ENCODE measurements at places on chromosomes 13 and 19. TPM values are rescaled to one million over a fixed set of nuclear protein-coding genes. Genes with fewer than 3 reads are reported as not detected.

DNA sequence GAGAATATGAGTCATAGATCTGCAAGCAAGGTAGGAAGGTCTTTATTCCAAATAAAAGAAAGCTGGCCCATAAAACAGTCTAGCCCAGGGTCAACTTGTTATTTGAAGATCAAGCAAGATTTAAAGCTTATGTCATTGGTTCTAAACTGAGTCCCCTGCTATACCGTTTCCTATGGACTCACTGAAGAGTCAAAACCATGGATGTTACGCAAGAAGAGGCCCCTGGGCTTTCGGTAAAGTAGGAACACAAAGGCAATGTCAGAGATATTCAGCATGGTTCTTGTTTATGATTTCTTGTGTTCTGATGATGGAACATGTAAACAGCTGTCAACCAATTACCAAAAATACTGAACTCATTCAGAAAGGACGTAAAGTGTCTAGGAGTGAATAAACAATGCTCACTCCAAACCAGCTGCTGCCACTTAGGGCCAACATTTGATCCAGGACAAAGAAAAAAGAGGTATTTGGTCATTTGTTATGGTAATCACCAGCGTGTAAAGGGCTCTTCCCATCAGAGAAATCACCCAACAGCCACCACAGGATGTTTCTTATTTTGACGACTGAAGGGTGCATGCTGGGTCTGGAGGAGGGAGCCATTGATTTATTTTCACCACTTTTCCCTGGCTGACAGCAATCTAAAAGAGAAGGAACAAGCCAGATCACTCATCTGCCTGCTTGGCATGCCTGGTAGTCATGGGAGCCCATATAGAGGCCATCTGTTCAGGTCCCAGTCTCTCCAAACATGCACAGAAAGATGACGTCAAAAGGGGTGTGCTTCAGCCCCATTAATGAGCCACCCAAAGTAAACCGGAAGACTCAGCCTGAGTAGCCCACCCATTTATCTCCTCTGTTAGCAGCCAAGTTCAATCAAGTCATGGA, 68.3 kb downstream of the FGF14 start:
- no peak for DNase-seq

- DNase-seq: no peak
Measured at GRCh38 chr19:16087940-16088339, 11.6 kb downstream of the TPM4 start.

GRCh38 chr13:76725896-76726295, 160.3 kb downstream of the KCTD12 start:
- DNase-seq: no peak

DNA sequence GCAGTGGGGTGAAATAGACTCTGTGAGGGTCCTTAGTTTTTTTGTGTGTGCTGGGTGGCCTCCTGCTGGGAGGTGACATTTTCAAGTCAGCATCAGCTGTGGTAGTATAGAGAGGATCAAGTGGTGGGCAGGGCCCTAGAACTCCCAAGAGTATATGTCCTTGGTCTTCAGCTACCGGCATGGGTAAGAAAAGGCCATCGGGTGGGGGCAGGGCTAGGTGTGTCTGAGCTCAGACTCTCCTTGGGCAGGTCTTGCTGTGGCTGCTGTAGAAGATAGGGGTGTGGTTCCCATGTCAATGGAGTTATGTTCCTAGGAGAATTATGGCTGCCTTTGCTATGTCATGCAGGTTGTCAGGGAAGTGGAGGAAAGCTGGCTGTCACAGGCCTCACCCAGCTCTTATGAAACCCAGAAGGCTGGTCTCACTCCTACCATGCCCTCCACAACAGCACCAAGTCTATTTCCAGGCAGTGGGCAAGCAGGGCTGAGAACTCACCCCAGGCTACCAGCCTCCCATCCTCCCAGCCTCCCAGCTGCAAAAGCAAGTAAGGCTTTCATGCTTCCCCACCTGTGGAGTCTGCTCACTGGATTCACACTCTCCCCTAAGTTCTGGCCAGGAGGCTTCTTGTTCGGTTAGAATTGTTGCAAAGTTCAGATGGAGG, 130.6 kb upstream of the SOX1 start:
- no peak for DNase-seq

- no peak for DNase-seq
Measured at GRCh38 chr19:7200736-7201135, 93.5 kb downstream of the INSR start.

DNA sequence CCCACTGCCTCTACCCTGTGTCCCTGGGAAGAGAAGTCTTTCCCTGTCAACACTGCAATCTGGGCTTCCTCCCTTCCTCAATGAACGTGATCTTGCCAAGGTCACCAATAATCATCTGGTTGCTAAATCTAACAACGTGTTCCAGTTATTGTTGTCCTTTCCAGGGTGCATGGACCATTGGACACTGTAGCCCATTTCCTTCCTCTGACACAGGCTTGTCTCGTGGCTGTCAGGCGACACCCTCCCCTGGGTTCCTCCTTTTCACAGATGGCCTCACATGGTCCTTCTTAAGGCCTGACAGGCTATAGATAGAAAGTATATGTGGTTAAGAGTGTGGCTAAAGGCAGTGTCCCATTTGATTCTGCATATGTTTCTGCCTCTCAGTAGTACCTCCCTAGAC, 67.7 kb upstream of the STARD13 start:
- DNase-seq: no peak

DNA sequence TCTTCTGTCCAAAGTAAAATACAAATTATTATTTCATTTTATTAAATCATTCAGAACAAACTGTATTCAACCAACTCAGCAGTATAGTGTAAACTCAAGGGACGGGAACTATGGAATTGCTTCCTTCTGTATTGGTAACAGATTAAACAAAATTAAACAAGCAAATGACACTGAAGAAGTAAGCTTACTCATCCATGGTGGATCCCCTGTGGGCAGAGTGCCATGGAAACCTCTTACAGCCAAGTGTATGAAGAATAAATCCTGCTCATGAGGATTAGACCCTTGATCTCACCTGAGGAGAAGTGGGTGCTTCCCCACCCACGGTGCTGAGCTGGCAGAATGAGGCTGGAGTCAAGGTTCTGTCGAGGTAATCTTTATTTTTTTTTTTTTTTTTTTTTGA, 18.0 kb upstream of the RFXAP start:
- DNase-seq: no peak

DNA sequence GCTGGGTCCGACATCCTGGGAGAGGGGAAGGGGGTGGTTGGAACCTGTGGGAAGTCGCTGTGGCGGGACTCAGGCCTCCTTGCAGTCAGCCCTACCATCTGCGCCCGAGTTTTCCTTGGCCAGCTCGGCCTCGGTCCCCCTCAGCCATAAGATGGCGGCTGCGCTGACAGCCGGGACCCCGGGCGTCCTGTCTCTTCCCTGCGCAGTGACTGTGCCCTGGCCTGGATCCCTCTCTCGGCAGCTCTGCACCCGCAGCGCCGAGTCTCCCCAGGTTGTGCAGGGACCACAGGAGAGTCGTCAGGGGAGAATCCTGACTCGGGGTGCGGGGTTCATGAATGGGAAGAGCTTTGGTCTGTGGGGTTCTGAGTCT, 345 bp downstream of the ZNF257 start:
- DNase-seq: no peak

DNA sequence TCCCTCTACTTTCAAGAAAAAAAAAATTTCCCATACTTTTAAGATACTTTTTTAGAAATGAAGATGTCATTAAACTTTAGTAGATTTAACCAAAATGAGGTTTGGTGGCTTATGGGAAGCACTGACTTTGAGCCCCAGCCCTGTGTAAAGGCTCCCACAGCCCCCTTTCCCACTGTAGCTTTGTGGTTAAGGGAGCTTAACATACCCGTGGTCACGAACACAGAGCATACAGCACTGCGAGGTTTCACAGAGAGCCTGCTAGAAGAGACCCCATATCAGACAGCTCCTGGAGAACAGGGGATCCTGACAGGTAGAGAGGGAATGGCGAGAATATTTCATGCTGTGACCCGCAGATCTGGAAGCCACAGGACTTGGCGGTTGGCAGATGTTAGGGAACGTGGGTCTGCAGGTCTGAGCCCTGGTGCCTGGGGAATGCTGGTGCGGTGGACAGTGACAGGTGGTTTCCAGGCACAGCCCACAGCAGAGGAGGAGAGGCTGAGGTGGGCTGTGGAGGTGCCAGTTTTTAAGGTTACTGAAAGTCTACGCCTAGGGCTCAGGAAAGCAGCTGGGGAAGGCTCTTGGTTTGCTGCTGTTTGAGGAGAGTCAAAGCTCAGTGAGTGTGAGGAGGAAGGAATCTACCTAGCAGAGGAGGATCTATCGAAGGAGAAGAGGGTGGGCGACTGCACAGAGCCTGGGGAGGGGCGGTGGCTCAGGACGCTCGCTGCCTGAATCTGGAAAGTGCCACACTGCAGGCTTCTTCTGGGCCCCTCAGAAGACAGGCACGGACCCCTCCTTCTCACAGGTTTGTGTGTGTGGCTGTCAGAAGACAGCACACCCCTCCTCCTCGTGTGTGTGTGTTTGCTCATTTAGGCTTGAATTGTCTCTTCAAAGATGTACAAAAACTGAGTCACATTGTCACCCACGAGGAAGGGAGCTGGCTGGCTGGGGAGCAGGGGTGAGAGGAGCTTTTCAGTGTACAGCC, 49.9 kb downstream of the SLC7A9 start:
- DNase-seq: no peak

DNA sequence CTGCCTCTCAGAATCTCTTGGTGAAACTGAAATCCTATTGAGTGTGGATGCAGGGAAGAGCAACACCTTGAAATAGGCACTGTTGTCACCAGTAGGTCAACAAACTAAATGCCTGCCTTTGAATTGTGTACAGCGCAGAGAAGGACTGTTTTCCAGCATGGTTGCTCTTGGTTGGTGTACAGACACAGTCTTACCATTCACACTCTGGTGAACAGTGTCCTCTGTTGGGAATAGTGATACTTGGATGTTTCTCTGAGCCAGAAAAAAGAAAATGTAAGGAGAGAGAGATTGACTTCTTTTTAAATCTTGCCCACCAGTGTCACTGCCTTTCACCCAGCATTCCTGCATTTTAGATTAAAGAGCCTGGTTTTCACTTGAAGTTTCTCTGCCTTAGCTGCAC, 179.7 kb downstream of the STK24 start:
- peak; percentile 40 for DNase-seq

- DNase-seq: no peak
Measured at GRCh38 chr19:9671655-9672054, 3.2 kb downstream of the ZNF562 start.

VAV1 gene
- not detected for total RNA-seq

CGB8 gene
- total RNA-seq: not detected

NLRP9 gene
- total RNA-seq: not detected

COL5A3 gene
- 0.56 TPM for total RNA-seq

LYPD5 gene
- total RNA-seq: under 0.01 TPM

ICAM4 gene
- 2.3 TPM for total RNA-seq

Measured in IMR-90 (cell line).